ENCODE measurements at places on chromosomes 5 and 9.

GRCh38 chr9:114387680-114388356 lies at the start of gene AKNA:
Gene AKNA (minus strand): TSS chr9:114387982. CDS start chr9:114381333, 6,649 bp downstream.
- DNase-seq = peak; percentile 72

- no peak for DNase-seq
These were observed 726.1 kb downstream of the CDH18 start for GRCh38 chr5:19261879-19262278.

- no peak for DNase-seq
These were observed 52.1 kb downstream of the CARTPT start for GRCh38 chr5:71771191-71771590.

GRCh38 chr5:172456076-172456722 lies 1.9 kb upstream of the SH3PXD2B start:
- DNase-seq = no peak

- DNase-seq = no peak
These were observed 118.2 kb upstream of the HMHB1 start for GRCh38 chr5:143693651-143694252.

GRCh38 chr9:119802621-119803020 lies 433.4 kb upstream of the BRINP1 start:
- no peak for DNase-seq

GRCh38 chr9:20253635-20254034 lies 368.7 kb downstream of the MLLT3 start:
- DNase-seq = no peak

DNA sequence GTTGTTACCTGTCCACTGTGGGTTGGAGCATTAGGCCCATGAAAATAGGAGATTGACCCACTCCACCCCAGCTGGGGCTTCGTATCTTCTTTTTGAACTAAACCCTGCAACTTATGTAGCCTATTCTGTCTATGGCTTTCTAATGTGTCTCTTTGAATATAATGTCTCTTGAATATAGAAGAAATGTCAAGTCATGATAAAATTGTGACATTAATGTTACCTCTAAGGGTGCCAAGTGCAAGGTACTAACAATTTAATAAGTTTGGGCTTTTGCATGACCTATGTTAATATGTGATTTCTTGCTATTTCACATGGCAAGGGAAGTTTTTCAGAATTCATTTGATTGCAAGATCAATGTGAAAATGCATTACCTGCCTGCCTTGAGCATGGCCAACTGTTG lies 40.4 kb upstream of the PUM3 start:
- no peak for DNase-seq

GRCh38 chr5:1255081-1255561 lies 29.9 kb downstream of the SLC6A18 start:
- DNase-seq = peak; percentile 8

GRCh38 chr5:166236327-166236726 lies 2055.1 kb upstream of the WWC1 start:
- DNase-seq = no peak

- no peak for DNase-seq
These were observed 2.6 kb upstream of the AFAP1L1 start for GRCh38 chr5:149268928-149269557.

GRCh38 chr9:89225991-89226471 lies 47.4 kb upstream of the SHC3 start:
- DNase-seq = no peak

GRCh38 chr9:38406476-38407186 lies 14.1 kb downstream of the ALDH1B1 start:
- no peak for DNase-seq
